ENCODE measurements at places on chromosomes 7 and 10.

- peaks cover 53% of the 10 kb centered on the region for H3K27me3 ChIP-seq
- no peaks in the 10 kb centered on the region for H3K36me3 ChIP-seq
- no peak overlapping the region for H3K4me3 ChIP-seq
Observed at GRCh38 chr7:157702311-157703023, 365.7 kb downstream of the DNAJB6 start.

- peaks cover 4% of the 10 kb centered on the region for H3K36me3 ChIP-seq
- H3K27ac ChIP-seq = no peak overlapping the region
- H3K4me1 ChIP-seq = peaks cover 10% of the 10 kb centered on the region
- no peak for DNase-seq
Observed at GRCh38 chr10:21512573-21513404, 12.7 kb downstream of the SKIDA1 start.

- no peaks in the 10 kb centered on the region for H3K4me1 ChIP-seq
- no peak for DNase-seq
- no peaks in the 10 kb centered on the region for H3K36me3 ChIP-seq
- H3K4me3 ChIP-seq = no peak overlapping the region
- H3K27ac ChIP-seq = no peak overlapping the region
Observed at GRCh38 chr10:20948686-20949327, 51.7 kb upstream of the NEBL start.

- H3K4me1 ChIP-seq = no peaks in the 10 kb centered on the region
- H3K36me3 ChIP-seq = peaks cover 3% of the 10 kb centered on the region
- DNase-seq = no peak
- H3K27me3 ChIP-seq = no peaks in the 10 kb centered on the region
- H3K4me3 ChIP-seq = no peak overlapping the region
Observed at GRCh38 chr10:20630092-20630643, 266.9 kb downstream of the NEBL start.

GRCh38 chr7:94348142-94348541 lies 46.6 kb upstream of the COL1A2 start:
- H3K27ac ChIP-seq = no peak overlapping the region
- DNase-seq = no peak
- no peak overlapping the region for H3K4me3 ChIP-seq
- H3K4me1 ChIP-seq = no peaks in the 10 kb centered on the region
- H3K27me3 ChIP-seq = peaks cover 10% of the 10 kb centered on the region

DNA sequence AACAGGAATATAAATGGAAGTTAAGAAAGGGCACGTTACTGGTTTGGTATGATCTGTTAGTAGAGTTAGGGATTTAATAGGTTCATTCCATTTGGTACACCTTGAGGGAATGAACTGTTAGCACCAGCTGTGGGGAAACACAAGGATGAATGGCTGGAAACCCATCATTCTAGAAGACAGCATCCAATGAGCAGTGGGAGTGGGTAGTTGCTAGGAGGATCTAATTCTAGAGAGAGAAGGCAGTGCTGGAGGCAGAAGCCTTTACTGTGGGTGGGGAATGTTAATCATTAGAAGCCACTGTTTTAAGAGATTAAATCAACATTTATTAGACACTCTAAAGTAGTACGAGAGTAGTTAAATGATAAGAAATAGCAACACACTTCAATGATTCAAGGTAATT lies 15.5 kb upstream of the GPR15LG start:
- DNase-seq = no peak
- no peak overlapping the region for H3K4me3 ChIP-seq
- peaks cover 25% of the 10 kb centered on the region for H3K36me3 ChIP-seq
- no peak overlapping the region for H3K27ac ChIP-seq
- peaks cover 15% of the 10 kb centered on the region for H3K4me1 ChIP-seq
- no peaks in the 10 kb centered on the region for H3K27me3 ChIP-seq

GRCh38 chr10:79079490-79080355 lies 11.0 kb downstream of the ZMIZ1 start:
- H3K36me3 ChIP-seq = no peaks in the 10 kb centered on the region
- H3K27me3 ChIP-seq = no peaks in the 10 kb centered on the region
- peaks cover 26% of the 10 kb centered on the region for H3K4me1 ChIP-seq
- H3K4me3 ChIP-seq = no peak overlapping the region

DNA sequence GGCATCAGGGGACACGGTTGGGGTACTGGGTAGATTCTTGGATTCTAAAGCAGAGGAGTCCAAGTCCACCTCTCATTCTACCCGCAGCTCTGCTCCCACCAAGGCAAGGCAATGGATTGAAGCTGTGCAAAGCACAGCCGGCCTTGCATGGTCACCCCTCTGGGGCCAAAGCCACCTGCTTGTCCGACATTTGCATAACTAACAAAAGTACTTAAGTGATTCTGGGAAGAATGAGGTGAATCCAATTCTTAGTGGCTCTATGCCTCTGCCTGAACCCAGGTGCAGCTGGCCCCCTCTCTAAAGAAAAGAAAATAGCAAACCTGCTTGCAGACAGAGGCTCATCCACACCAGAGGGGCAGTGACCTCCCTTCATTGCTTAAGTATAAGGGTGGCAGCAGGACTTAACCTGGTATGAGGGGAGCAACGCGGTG lies 10.7 kb upstream of the COBL start:
- DNase-seq = no peak
- H3K4me3 ChIP-seq = no peak overlapping the region
- H3K36me3 ChIP-seq = no peaks in the 10 kb centered on the region
- no peaks in the 10 kb centered on the region for H3K4me1 ChIP-seq
- no peak overlapping the region for H3K27ac ChIP-seq

DNA sequence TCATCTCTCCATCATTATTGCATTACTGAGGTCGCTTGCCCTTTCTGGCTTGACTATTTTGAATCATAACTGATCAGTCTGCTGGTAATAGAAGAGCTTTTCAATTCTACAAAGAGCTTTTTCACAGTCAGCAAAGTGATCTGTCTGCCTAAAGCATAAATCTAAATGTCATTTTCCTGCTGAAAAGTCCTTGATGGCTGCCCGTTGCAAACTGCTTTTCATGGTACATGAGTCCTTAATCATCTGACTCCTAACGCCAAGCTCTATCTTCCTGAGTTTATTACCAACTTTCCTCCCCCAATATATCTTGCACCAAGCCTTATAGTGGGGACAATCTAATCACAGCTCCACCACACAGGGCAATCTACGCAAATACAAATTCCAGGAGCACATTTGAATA lies 39.8 kb downstream of the THSD7A start:
- H3K4me1 ChIP-seq = no peaks in the 10 kb centered on the region
- no peak overlapping the region for H3K27ac ChIP-seq
- H3K27me3 ChIP-seq = no peaks in the 10 kb centered on the region
- DNase-seq = no peak
- no peaks in the 10 kb centered on the region for H3K36me3 ChIP-seq

GRCh38 chr7:77226357-77226839 lies 26.8 kb upstream of the FGL2 start:
- no peaks in the 10 kb centered on the region for H3K27me3 ChIP-seq
- H3K4me1 ChIP-seq = peaks cover 14% of the 10 kb centered on the region
- no peaks in the 10 kb centered on the region for H3K36me3 ChIP-seq
- H3K4me3 ChIP-seq = no peak overlapping the region
- no peak for DNase-seq

- peak overlapping the region; percentile 92 for H3K27ac ChIP-seq
- DNase-seq = no peak
- peaks cover 1% of the 10 kb centered on the region for H3K36me3 ChIP-seq
- H3K4me1 ChIP-seq = peaks cover 64% of the 10 kb centered on the region
Observed at GRCh38 chr10:72259491-72260238, 14.1 kb upstream of the DDIT4 start.

DNA sequence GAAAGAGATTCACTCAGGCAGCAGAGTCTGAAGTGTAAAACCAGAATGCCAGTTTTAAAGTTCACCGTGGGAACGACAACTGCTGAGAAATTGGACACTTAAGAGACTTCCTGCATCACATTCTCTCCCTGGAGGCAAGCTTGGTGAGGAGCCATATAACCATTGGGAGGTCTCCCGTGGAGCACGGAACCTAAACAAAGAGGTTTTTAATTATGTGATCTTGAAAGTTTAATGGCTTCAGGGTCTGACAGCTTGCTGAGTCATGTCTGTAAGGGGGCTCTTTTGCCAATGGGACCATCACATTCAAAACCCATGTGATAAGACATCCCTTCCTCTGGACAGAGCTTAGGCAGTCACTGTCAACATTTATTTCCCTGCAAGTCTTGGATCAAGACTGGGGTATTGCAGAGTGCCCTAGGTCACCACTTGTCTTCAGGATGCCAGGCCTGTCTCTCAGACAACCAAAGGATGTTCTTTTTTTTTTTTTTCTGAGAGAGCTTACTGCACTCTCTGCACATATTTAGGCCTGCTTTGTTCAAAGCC lies 674.4 kb downstream of the TYW1 start:
- no peaks in the 10 kb centered on the region for H3K4me1 ChIP-seq
- no peak overlapping the region for H3K4me3 ChIP-seq
- DNase-seq = no peak
- H3K27me3 ChIP-seq = no peaks in the 10 kb centered on the region
- H3K36me3 ChIP-seq = no peaks in the 10 kb centered on the region
- H3K27ac ChIP-seq = no peak overlapping the region

DNA sequence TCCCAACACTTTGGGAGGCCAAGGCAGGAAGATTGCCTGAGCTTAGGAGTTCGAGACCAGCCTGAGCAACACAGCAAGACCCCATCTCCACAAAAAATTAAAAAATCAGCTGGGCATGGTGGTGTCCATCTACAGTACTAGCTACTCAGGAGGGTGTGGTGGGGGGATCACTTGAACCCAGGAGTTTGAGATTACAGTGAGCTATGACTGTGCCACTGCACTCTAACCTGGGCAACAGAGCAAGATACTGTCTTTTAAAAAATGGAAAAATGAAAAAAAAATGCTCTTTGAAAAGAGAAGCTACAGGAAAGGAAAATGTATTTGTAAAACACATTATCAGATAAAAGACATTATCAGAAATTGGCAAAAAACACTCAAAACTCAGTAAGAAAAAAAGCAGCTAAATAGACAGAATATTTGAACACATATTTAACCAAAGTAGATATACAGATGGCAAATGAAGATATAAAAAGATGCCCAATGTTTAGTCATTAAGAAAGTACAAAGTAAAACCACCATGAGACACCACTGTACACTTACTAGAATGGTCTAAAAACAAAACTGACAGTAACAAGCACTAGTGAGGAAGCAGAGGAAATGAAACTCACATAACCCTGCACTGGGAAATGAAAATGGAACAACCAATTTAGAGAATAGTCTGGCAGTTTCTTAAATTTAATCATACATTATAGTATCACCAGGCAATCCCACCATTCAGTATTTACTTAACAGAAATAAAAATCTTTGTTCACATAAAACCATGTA lies 40.5 kb downstream of the NRBF2 start:
- H3K4me1 ChIP-seq = peaks cover 16% of the 10 kb centered on the region
- no peak overlapping the region for H3K4me3 ChIP-seq
- no peaks in the 10 kb centered on the region for H3K27me3 ChIP-seq
- no peak overlapping the region for H3K27ac ChIP-seq
- H3K36me3 ChIP-seq = peaks cover 57% of the 10 kb centered on the region

GRCh38 chr10:119291223-119291900 lies 84.0 kb downstream of the GRK5 start:
- DNase-seq = no peak
- no peak overlapping the region for H3K4me3 ChIP-seq
- peaks cover 52% of the 10 kb centered on the region for H3K4me1 ChIP-seq
- peaks cover 2% of the 10 kb centered on the region for H3K36me3 ChIP-seq
- H3K27me3 ChIP-seq = no peaks in the 10 kb centered on the region

DNA sequence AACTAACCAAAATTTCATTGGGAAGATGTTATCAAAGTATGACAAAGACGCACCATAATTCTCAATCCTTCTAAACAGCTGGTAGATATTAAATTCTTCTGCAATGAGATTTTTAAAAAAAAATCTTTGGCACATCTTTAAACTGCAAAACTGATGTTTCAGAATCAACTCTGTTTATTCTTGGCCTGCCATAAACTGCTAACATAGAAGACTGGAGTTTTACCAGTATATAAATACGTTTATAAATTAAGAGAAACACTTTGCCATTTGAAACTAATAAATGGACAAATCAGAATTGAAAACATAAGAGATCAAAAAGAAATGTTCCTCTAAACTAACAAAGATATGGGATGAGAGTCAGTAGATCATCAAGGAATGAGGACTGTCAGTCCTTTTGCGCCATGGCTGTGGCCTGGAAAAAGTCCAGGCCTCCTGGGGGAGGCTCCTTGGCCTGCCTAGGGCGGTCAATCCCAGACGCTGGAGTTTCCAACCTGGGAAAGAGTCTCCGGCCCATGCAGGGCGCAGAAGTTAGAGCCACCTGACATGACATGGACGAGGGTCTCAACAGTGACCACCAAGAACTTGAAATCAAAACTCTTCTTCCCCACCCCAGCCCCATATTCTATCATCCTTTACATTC lies 34.2 kb upstream of the NEBL start:
- no peak for DNase-seq
- H3K36me3 ChIP-seq = no peaks in the 10 kb centered on the region
- no peaks in the 10 kb centered on the region for H3K4me1 ChIP-seq

GRCh38 chr10:110568055-110568735 lies 700 bp downstream of the SMC3 start:
- H3K4me3 ChIP-seq = peak overlapping the region; percentile 98
- peaks cover 17% of the 10 kb centered on the region for H3K27me3 ChIP-seq
- peak overlapping the region; percentile 96 for H3K27ac ChIP-seq
- H3K36me3 ChIP-seq = peaks cover 10% of the 10 kb centered on the region
- peaks cover 30% of the 10 kb centered on the region for H3K4me1 ChIP-seq

GRCh38 chr10:122852261-122852660 lies 6.6 kb upstream of the CUZD1 start:
- no peaks in the 10 kb centered on the region for H3K27me3 ChIP-seq
- no peak overlapping the region for H3K4me3 ChIP-seq
- no peak for DNase-seq

- H3K4me1 ChIP-seq = no peaks in the 10 kb centered on the region
- peaks cover 9% of the 10 kb centered on the region for H3K27me3 ChIP-seq
- H3K4me3 ChIP-seq = no peak overlapping the region
- no peaks in the 10 kb centered on the region for H3K36me3 ChIP-seq
- peak; percentile 71 for DNase-seq
Observed at GRCh38 chr7:107150375-107151073, 18.3 kb upstream of the HBP1 start.

DNA sequence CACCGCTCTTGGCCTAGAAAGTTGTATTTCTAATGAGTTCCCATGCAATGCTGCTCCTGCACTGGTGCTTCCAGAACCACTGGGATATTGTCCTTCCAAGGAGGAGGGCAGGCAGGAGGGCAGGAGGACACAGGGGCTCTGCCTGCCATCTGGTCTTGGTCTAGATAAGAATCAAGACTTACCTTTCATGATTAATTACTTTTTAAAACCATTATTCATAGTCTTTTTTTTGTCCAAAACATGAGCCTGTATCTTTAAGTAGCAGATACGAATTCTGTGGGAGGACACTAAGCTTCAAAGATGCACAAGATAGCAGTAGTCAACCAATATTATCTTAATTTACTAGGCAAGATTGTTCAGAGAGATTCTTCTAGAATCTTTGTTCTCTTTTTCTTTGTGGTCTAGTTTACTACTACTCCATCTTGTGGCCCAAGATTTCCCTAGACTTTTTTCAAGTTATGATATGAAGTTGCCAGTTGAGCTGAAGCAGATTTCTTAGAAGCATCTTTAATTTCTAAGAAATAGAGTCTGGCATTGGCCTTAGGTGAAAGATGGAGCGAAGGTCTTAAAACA lies 57.6 kb downstream of the RBM33 start:
- H3K4me1 ChIP-seq = peaks cover 42% of the 10 kb centered on the region
- H3K4me3 ChIP-seq = no peak overlapping the region
- peaks cover 46% of the 10 kb centered on the region for H3K36me3 ChIP-seq

- no peak for DNase-seq
- no peaks in the 10 kb centered on the region for H3K36me3 ChIP-seq
- H3K4me3 ChIP-seq = no peak overlapping the region
- H3K4me1 ChIP-seq = peaks cover 5% of the 10 kb centered on the region
Observed at GRCh38 chr10:129140921-129141885, 325.8 kb upstream of the MGMT start.
